Hematopoietic multipotent progenitor cell (in vitro differentiated cells): ENCODE measurements at places on chromosomes 3 and 15. TPM values are rescaled to one million over a fixed set of nuclear protein-coding genes. Genes with fewer than 3 reads are reported as not detected.

- no peak for DNase-seq
Observed at GRCh38 chr15:71079208-71080044, 35.8 kb upstream of the THSD4 start.

GRCh38 chr3:196603683-196604082 lies 35.2 kb downstream of the FBXO45 start:
- DNase-seq = no peak

- DNase-seq = no peak
Observed at GRCh38 chr3:60931452-60931851, 319.8 kb downstream of the FHIT start.

GRCh38 chr3:194749631-194750490 lies 64.2 kb downstream of the FAM43A start:
- DNase-seq = no peak

- no peak for DNase-seq
Observed at GRCh38 chr3:13332740-13333139, 87.4 kb downstream of the NUP210 start.

GRCh38 chr3:156429125-156429524 lies 125.8 kb downstream of the SSR3 start:
- DNase-seq = no peak

DNA sequence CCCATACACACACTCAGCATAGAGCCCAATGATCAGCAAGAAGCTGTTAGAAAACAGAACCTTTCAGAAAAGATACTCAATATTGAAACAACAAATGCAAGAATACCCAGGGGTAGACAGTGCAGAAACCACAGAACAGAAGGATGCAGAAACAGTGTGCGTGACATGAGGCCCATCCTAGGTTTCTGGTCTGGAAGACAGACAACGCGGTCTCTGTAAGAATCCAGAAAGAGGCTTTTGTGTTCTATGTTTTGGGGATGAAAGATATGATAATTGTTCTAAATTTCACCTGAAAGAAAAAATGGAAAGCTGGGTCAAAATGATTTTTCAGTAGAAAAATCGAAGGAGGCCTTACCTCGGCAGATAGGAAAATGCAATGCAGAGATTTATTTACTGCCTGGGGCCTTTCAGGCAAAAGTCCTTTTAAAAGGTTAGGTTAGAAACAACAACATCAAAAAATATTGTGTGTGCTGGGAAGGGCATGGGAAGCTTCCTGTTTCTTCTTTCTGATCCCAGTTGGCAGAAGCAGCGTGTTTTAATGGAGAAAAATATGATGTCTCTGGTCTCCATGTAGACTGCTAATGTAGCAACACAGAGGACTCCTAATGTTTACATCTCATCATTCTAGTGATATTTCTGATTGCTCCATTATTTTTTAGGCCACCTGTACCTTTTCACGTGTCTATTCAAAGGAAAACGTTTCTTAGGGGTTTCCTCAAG lies 17.0 kb downstream of the SYNM start:
- DNase-seq = no peak

DNA sequence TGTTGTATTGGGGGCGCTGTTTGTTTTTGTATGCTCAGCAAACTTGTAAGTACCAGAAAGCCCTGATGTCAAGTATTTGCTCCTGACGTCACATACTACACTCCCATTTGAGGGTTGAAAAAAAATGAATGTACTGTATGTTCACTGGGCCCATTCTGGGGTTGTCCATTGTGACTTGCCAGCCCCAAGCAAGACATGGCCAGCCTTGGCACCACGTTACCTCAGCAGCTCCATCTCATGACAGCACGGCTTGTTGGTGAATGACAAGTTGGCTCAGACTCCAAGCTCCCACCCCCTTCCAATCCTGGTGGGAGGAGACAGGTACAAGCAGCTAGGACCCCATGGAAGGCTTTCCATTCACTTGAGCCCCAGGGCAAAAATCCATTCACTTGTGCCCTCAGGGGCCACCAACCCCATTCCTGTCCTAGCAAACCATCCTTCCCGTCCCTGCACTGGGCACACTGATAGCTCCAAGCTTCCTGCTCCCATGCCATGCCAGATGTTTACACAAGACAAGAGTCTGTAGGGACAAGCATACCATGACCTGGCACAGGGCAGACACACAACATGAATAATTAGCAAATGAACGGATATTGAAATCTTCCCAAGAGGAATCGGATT lies 1.6 kb downstream of the PHGR1 start:
- DNase-seq = no peak

- no peak for DNase-seq
Observed at GRCh38 chr15:59283717-59284391, 77.2 kb downstream of the LDHAL6B start.

CCR9 gene
- total RNA-seq = 1.9 TPM

TBC1D21 gene
- total RNA-seq = not detected

CCDC54 gene
- total RNA-seq = not detected

MUSTN1 gene
- total RNA-seq = 0.27 TPM

GP5 gene
- total RNA-seq = 0.27 TPM

OR5K2 gene
- not detected for total RNA-seq
